ENCODE measurements at places on chromosomes 12 and 14.

DNA sequence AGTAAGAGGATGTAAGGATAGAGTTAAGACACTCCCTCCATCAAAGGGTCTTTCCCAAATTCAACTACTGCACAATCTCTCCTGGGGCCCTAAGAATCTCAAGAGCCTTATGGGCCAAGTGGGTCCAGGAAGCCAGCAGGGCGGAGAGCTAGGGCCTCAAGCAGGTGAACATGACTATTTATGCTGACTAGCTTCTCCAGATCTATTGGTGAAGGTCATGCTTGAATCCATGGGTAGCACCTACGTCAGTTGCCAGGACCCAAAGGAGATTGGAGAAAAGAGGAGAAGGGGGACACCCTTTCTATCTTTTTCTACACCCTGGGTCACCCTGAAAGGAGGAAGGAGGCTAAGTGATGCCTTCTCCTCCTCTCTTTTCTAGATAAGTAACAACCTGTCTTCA lies 534.2 kb upstream of the MIS18BP1 start:
- no peak for DNase-seq

DNA sequence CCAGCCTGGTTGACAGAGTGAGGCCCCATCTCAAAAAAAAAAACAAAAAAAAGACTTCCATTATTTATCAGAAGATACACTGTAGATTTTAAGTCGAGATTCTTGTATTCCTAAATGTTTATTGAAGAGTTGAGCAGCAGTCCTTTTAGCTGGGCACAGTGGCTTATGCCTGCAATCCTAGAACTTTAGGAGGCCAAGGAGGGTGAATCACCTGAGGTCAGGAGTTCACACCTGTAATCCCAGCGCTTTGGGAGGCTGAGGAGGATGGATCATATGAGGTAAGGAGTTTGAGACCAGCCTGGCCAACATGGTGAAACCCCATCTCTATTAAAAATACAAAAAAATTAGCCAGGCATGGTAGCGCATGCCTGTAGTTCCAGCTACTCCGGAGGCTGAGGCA lies 57.6 kb downstream of the HEATR5A start:
- DNase-seq = no peak

GRCh38 chr12:115507951-115508722 lies 769.4 kb downstream of the MED13L start:
- no peak for DNase-seq

GRCh38 chr14:49955024-49955423 lies 62.1 kb downstream of the ARF6 start:
- DNase-seq = no peak

DNA sequence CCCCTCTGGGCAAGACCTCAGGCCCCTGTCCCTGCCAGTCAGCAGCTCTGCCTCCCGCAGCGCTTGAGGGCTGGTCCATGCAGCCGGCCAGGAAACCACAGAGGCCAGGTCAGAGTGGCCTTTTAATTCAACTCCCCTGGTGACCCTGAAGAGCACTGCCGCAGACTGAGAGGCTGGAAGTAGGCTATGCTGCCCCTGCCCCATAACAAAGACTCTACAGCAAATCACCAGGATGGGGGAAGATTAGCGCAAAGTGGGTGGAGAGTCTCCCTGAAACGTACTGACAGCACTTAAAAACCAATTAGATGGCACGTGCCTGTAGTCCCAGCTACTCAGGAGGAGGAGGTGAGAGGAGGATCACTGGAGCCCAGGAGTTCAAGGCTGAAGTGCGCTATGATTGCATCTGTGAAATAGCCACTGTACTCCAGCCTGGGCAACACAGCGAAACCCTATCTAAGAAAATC lies 70.5 kb downstream of the ITPK1 start:
- no peak for DNase-seq
